ENCODE measurements at places on chromosomes 3 and 15. TPM values are rescaled to one million over a fixed set of nuclear protein-coding genes. Genes with fewer than 3 reads are reported as not detected.
A peak's percentile ranks its signal among the peaks of the same experiment; 100 is the strongest.

DNA sequence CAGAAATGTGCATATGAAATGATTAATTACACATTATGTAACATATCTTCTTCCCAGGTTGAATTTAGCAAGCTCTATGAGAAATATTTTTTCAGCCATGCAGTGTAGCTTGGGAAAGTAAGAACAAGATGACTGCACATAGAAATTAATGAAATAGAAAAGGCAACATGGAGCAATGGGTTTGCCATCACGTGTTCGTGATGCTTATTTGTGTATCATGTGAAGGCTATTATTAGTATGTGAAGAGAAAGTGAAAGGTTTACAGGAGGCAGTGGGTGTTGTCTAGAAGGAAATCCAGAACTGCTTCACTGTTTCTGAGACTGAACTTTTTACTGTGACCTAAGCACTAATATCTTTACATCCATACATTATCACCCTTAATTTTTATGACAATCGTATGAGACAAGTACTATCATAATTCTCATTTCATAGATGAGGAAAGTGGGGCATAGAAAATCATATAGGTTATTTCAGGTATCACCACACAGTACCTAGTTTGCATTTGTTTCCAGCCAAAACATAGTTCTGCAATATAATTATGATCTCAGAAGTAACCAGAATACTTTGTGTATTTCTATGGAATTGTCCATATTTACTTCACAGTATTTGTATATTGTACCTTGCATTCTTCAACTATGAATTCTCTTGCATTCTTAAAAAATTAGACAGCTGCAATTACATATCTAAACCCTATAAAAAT is 14.9 kb downstream of the SERPINI1 start:
- H3K4me1 ChIP-seq = peaks cover 8% of the 10 kb centered on the region
- H3K27me3 ChIP-seq = no peaks in the 10 kb centered on the region
- peak overlapping the region; percentile 43 for H3K27ac ChIP-seq
- peak overlapping the region; percentile 66 for H3K4me3 ChIP-seq
- no peak for DNase-seq
- H3K36me3 ChIP-seq = no peaks in the 10 kb centered on the region

DNA sequence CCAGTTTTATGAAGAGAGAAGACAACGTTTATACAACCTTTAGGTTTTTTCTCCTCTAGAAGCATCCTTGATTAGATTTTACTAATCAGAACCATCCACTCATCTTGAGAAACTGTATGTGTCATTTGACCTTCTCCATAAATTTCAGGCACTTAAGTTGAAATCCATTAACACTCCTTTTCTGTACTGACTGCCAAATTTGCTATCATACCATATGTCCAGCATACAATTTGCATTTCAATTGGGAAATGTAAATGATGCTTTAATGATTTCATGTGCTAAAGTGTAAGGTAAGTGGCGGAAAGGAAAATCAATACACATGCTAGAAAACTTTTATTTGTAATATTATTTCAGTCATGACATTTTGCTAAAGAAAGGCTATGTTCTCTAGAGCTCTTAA is 731.6 kb downstream of the GBE1 start:
- DNase-seq = no peak
- no peaks in the 10 kb centered on the region for H3K27me3 ChIP-seq
- H3K4me1 ChIP-seq = no peaks in the 10 kb centered on the region

NR2E3 gene
- not detected for total RNA-seq

DNA sequence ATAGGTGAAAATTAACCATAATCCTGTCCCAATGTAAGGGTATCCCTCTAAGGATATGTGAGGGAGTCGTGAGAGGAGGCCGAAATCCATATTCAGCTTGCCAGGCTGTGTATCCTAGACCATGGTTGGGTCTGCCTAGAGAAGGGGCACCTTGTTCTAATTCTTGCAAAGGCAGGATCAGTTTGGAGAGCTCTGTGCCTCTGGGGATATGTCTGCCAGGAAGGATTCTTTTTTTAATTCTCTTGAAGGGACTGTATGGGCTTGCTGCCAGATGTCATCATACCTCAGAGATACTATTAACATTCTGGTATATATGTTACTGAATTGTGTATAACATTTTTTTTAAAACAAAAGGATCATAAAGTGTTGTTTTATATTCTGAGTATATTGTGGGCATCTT is 2.4 kb downstream of the ATP1B3 start:
- H3K27ac ChIP-seq = no peak overlapping the region
- peak overlapping the region; percentile 91 for H3K4me3 ChIP-seq
- peaks cover 40% of the 10 kb centered on the region for H3K4me1 ChIP-seq
- H3K36me3 ChIP-seq = peaks cover 19% of the 10 kb centered on the region

- no peaks in the 10 kb centered on the region for H3K4me1 ChIP-seq
- no peak within 1 kb of the TSS for H3K4me3 ChIP-seq
- H3K36me3 ChIP-seq = peaks cover 1% of the 10 kb centered on the region
- H3K27ac ChIP-seq = no peak within 1 kb of the TSS
- H3K27me3 ChIP-seq = peaks cover 66% of the 10 kb centered on the region
These were observed at the start of gene ACTC1 for GRCh38 chr15:34795267-34796081. Gene ACTC1 (minus strand): TSS chr15:34795549. CDS start chr15:34794808, 741 bp downstream.
